ENCODE measurements at places on chromosomes 2 and 18.

DNA sequence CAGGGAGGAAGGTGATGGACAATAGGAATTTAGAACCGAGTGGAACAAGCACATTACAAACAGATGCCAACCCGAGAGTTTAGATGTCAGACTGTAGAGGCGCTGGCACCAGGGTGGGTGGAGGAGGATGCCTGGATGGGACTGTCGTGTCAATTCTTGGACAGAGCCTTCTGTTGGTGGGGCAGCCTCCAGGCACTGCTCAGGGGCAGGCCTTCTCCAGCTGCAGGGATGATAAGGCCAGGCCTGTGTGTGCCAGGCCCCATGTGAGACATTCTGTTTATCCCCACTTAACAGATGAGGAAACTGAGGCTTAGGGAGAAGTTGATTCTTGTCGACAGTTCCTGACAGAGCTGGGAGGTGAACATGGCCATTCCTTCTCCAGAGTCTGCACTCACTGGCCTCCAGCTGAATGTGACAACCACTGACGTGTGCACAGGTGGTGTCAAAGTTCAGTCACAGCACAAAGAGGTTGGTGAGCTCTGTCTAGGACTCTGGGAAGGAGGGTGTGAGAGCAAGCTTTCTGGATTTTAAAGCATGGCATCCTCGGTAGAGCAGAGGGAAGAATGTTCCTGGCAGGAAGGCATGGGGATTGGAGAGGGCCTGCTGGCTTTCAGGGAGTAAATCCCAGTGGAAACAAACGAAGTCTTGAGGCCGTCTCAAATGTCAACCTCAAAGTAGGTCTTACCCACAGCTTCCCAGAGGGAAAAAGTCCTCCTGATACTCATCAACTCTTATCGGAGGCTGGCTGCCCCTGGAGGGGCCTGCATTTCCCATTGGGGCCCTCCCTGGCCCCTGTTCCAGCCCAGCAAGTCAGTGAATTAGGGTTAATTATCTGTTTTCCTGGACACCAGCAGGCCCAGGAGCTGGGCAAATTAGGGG lies 52.4 kb downstream of the GLI2 start:
- no peak overlapping the region for H3K4me3 ChIP-seq
- no peak overlapping the region for H3K27ac ChIP-seq
- DNase-seq, result peak; percentile 73

DNA sequence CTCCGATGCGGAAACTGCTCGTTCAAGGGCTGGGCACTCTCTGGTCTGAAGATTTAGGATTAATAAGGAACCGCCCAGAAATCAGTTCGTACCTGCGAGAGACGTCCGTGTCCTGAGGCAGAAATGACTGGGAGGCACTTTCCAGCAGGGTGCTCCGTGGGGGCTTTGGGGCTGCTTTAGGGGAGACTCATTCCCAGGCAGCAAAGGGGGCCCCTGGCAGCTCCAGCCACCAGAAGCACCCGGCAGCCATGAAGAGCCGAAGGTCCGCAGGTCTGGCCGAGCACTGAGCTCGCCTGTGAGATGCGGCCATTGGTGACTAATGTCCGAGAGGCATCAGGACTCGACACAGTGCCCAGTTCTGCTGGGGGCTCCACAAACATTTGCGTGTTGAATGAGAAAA lies 20.9 kb downstream of the KCNG2 start:
- DNase-seq, result no peak
- H3K4me1 ChIP-seq, result no peaks in the 10 kb centered on the region
- H3K4me3 ChIP-seq, result no peak overlapping the region
- peaks cover 23% of the 10 kb centered on the region for H3K27me3 ChIP-seq

- H3K4me1 ChIP-seq, result peaks cover 20% of the 10 kb centered on the region
- H3K27me3 ChIP-seq, result no peaks in the 10 kb centered on the region
- H3K27ac ChIP-seq, result no peak overlapping the region
- no peak overlapping the region for H3K4me3 ChIP-seq
These were observed 39.1 kb upstream of the PPP1R1C start for GRCh38 chr2:181946444-181947127.

- H3K4me3 ChIP-seq, result no peak overlapping the region
- no peak overlapping the region for H3K27ac ChIP-seq
- no peaks in the 10 kb centered on the region for H3K4me1 ChIP-seq
- H3K27me3 ChIP-seq, result peaks cover 39% of the 10 kb centered on the region
These were observed 40.4 kb downstream of the CELF4 start for GRCh38 chr18:37525262-37525585.

DNA sequence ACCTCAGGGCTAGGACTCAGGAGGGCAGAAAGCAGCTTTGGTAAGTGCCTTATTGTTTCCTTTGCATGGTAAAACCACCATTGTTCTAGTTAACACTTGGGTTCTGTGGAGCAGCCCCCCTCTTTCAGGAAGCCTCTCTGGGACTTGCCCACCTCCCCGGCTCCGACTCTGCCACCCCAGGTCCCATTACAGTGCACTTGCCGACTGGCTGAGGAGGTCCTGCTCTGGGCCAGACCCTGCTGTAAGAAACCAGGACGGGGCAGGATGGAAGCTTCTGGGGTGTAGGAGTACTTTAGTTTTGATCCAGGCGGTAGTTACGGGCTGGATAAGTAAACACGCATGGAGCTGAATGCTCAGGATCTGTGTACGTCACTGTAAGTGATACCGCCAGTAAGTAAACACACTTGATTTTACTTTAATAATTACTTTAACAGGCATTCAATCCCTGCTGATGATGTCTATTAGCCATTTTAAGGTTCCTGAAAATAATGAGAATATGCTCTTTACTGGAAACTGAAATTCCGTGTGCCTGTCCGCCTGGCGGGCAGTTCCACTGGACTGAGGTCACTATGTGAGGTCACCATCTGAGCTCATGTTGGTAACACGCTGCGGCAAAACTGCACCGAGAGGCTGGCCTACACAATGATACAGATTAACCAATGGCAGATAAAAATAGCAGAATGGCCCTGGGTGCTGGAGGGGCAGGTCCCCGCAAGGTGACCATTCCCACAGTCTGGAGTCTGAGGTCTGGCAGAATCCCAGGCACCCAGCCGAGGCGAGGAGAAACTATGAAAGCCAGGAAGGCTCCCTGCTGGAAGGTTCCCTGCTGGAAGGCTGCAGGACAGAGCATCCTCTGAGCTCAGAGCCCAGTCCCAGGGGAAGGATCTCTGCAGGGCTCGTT lies 25.2 kb downstream of the HS1BP3 start:
- H3K36me3 ChIP-seq, result no peaks in the 10 kb centered on the region
- H3K4me1 ChIP-seq, result no peaks in the 10 kb centered on the region
- no peak overlapping the region for H3K4me3 ChIP-seq
- no peaks in the 10 kb centered on the region for H3K27me3 ChIP-seq

GRCh38 chr2:142865924-142866323 lies 11.5 kb upstream of the KYNU start:
- H3K4me1 ChIP-seq, result peaks cover 12% of the 10 kb centered on the region
- no peaks in the 10 kb centered on the region for H3K36me3 ChIP-seq
- H3K27me3 ChIP-seq, result no peaks in the 10 kb centered on the region
- no peak for DNase-seq
- H3K27ac ChIP-seq, result peak overlapping the region; percentile 19

- H3K4me3 ChIP-seq, result peak overlapping the region; percentile 1
- peaks cover 41% of the 10 kb centered on the region for H3K4me1 ChIP-seq
- H3K27ac ChIP-seq, result peak overlapping the region; percentile 81
- peak; percentile 82 for DNase-seq
These were observed 182.0 kb downstream of the TCF4 start for GRCh38 chr18:55405893-55406406.

- H3K27me3 ChIP-seq, result no peaks in the 10 kb centered on the region
- no peak for DNase-seq
- no peak overlapping the region for H3K27ac ChIP-seq
These were observed 116.8 kb upstream of the ODC1 start for GRCh38 chr2:10564876-10565445.

GRCh38 chr2:88099798-88100488 lies 27.9 kb downstream of the FABP1 start:
- DNase-seq, result no peak
- no peaks in the 10 kb centered on the region for H3K27me3 ChIP-seq
- no peak overlapping the region for H3K4me3 ChIP-seq
- no peaks in the 10 kb centered on the region for H3K4me1 ChIP-seq
- no peaks in the 10 kb centered on the region for H3K36me3 ChIP-seq

DNA sequence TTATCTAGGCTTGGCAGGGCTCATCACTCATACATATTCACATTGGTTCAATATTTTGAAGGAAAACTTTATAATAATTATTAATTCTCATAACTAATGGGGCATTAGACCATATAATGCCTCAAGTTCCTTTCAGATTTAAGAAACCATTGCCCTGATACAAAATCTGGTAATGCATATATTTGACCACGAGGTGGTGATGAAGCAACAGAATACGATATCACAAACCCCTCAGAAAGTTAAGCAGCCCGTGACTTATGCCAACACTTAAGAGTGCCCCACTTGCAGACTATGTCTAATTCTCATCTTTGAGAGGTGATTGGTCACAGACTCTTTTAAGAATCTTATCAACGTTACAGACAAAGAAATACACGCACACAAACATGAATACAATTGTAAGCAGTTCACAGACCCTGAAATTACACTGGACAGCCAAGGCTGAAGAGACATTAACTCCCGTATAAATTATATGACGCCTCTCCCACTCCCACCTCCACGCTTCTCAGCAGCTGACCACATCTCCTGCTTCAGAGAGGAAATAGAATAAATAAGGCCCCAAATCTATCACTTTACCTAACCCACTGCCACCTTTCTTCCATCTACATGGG lies 20.7 kb upstream of the DNAH6 start:
- no peak overlapping the region for H3K4me3 ChIP-seq
- no peak overlapping the region for H3K27ac ChIP-seq
- no peaks in the 10 kb centered on the region for H3K36me3 ChIP-seq
- H3K27me3 ChIP-seq, result peaks cover 5% of the 10 kb centered on the region
- peaks cover 9% of the 10 kb centered on the region for H3K4me1 ChIP-seq
- DNase-seq, result no peak

DNA sequence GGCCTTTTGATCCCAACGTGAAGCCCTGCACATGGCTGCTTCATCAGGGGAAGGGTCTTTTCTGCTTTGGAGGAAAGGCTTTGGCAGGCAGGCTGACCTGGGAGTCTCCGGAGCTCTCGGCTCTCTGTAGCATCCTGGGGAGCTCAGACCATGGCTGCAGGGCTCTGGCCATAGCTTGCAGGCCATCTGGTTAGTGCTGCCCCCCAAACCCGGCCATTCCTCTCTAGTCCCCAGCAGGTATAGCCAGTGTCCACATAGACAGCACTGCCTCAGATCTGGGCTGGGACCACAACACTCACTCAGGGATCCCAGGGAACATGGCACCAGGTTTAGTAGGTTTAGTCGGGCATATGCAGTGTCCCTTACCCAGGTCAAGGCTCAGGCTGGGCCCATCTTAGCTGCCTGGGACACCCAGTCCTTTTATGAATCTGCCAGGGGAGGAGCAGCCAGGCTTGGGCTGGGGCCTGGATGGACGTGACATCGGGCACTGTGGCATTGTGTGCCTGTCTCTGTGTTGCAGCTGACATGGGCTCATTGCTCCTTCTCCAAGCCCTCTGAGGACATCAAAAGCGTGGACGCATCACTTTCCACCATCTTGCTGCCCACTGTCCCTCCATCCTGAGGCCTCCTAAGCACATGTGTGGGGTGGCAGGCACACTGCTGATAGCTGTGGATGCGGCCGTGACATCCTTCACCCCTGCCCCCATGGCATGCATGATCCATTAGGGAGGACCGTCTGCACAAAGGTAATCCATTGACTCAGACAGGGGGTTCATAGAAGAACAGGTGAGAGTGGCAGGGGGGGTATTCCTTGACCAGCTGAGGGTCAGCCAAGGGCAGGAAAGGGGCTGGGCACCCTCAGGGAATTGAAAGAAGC lies 19.2 kb upstream of the GPR35 start:
- no peaks in the 10 kb centered on the region for H3K27me3 ChIP-seq
- no peaks in the 10 kb centered on the region for H3K36me3 ChIP-seq
- DNase-seq, result peak; percentile 86
- H3K27ac ChIP-seq, result no peak overlapping the region

DNA sequence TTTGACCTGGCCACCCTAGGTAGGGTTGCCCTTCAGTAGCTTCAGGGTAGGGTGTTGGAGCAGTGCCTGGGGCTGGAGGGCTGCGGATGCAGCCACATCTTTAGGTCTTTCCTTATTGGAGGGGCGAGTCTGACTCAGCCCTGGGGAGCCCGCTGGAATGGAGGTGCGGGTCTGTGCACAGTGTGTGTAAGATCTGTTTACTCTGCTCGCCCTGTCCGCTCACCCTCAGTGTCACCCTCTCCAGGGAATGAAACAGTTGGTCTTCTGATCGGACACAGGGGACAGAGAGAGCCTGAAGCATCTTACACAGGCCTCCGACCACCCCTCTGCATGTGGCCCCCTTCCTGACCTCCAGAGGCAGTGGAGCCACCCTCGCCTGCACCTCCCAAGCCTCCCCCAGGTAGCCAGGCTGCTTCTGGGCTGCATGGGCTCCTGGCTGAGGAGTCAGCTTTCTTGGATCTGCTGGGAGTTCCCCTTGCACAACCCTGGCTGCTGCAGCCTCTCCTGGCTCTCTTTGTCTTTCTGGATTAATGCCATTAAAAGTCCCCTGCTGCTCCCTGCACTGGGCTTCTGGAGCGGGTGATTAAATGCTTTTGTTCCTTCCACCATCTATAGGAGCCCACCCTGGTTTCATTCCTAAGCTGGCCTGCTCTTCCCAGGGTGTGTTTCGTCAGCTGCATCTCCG lies 82.6 kb downstream of the ASB1 start:
- DNase-seq, result peak; percentile 77
- no peak overlapping the region for H3K4me3 ChIP-seq
- H3K27me3 ChIP-seq, result no peaks in the 10 kb centered on the region
- H3K4me1 ChIP-seq, result peaks cover 19% of the 10 kb centered on the region

GRCh38 chr2:8535469-8535795 lies 146.4 kb upstream of the ID2 start:
- no peak for DNase-seq
- H3K4me3 ChIP-seq, result no peak overlapping the region
- no peaks in the 10 kb centered on the region for H3K27me3 ChIP-seq

DNA sequence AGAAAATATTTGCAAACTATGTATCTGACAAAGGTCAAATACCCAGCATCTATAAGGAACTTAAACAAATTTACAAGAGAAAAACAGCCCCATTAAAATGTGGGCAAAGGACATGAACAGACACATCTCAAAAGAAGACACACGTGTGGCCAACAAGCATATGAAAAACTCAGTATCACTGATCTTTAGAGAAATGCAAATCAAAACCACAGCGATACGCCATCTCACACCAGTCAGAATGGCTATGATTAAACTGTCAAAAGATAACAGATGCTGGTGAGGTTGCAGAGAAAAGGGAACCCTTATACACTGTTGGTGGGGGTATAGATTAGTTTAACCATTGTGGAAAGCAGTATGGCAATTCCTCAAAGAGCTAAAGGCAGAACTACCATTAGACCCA lies 64.3 kb upstream of the RBMS1 start:
- H3K27ac ChIP-seq, result no peak overlapping the region
- H3K4me1 ChIP-seq, result peaks cover 16% of the 10 kb centered on the region
- H3K36me3 ChIP-seq, result no peaks in the 10 kb centered on the region
- no peaks in the 10 kb centered on the region for H3K27me3 ChIP-seq

DNA sequence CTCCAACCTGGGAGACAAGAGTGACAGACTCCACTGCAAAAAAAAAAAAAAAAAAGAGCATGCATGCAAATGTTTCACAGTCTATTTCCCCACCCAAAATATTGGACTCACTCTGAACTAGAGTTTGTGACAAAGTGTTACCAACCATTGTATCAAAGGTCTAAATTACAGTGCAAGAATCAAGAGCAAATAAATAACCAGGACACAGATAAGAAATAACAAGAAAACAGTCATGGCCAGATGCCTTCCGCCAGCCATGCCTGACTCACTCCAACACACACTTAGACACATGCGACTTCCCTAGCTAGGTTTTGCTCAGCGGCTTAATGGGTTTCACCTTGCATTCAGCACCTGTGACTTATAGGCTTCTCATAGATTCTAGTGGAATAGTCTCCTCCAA lies 62.8 kb downstream of the CYB5A start:
- DNase-seq, result no peak
- H3K36me3 ChIP-seq, result no peaks in the 10 kb centered on the region
- no peak overlapping the region for H3K4me3 ChIP-seq
- H3K27me3 ChIP-seq, result no peaks in the 10 kb centered on the region
